ENCODE measurements at places on chromosomes 12 and 14.

- DNase-seq = no peak
These were observed 77.7 kb downstream of the PLXNC1 start for GRCh38 chr12:94225947-94226630.

- DNase-seq = no peak
These were observed 21.4 kb downstream of the ZNF268 start for GRCh38 chr12:133202493-133203343.

DNA sequence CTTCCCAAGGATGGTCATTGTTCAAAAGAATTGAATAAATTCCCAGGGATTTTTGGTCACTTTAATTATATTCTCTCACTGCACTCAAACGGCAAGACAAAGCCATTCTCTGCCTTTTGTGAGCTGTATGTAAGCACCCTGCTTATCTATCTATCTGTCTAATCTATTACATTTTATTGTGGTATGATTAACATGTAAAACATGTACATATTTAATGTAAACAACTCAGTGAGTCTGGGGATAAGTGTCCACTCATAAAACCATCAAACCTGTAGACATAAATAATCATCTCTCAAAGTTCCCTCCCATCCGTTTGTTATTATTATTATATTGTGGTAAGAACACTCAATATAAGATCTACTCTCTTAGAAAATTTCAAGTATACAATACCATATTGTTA is 167.1 kb downstream of the CAND1 start:
- peak; percentile 17 for DNase-seq

- DNase-seq = no peak
These were observed 206.2 kb downstream of the FSCB start for GRCh38 chr14:44300916-44301315.

DNA sequence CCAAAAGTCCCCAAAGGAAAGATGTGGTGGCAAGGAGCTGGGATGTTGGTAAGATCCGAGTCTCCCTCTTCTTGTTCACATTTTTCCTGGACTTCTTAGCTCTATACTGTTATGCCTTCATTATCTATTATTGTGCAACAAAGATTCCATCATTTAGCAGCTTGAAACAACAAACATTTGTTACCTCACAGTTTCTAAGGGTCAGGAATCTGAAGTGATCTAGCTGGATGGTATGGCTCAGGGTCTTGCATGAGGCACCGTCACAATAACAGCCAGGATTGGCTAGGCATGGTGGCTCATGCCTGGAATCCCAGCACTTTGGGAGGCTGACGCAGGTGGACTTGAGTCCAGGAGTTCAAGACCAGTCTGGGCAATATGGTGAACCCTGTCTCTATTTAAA is 51.1 kb upstream of the KRAS start:
- DNase-seq = no peak

DNA sequence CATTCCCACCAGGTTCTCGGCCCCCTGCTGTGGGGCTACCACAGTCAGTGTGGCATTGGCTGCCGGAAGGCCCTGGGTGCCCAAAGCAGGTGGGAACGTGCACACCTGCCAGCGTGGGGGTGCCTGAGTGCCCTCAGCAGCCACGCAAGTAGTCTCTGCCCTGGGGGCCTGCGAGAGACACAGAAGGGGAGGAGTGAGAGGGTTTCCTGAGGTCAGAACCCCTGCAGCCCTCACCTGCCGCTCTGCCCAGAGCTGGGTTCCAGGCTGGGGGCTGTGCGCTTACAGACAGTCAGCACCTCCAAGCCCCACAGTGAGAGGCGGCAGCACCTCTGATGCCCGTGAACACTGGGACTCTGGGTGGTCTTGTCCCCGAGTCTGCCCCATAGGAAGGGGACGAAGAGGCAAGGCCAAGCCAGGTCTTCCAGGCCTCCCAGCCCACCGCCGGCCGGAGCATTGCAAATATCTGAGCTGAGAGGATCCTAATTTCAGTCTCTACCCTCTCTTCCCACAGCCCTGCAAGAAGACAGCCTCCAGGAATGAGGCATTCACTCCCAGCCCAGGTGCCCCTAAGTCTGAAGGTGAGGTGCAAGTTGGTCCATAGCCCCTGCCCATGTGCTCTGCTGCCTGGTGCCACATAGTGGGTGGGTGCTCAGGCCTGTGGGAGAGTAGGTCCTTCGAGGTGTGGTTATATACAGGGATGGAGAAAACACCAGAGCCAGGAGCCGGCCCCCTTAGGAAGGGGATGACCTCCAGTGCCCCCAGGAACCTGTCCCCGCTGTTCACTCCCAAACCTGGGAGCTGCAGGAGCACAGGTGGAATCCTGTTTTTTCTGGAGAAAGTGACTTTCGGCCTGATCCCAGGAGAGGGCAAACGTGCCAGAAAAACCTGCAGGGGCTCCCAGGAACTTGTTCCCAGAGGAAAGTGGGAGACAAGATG is 291.1 kb upstream of the RTL1 start:
- no peak for DNase-seq

- no peak for DNase-seq
These were observed 269.2 kb downstream of the KSR2 start for GRCh38 chr12:117699575-117699974.

- DNase-seq = no peak
These were observed 22.3 kb downstream of the FBLN5 start for GRCh38 chr14:91925001-91925726.

DNA sequence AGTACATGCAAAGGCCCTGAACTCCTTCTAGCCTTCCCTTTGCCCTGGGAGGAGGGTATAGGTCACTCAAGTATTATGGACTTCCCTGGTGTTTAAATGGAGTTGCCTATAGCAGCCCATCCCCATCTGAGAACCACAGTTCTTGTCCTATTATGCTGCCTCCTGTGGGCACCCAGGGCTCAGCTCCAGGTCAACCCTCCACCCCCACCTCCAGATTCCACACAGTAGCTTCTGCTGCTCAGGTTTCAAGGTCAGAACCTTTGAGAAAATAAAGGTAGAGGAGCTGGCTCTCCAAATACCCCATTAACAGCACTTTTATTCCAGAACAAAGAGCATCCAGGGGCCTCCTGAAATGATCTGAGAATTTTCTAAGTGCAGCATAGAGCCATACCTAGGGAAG is 57.4 kb downstream of the ACTN1 start:
- DNase-seq = no peak

DNA sequence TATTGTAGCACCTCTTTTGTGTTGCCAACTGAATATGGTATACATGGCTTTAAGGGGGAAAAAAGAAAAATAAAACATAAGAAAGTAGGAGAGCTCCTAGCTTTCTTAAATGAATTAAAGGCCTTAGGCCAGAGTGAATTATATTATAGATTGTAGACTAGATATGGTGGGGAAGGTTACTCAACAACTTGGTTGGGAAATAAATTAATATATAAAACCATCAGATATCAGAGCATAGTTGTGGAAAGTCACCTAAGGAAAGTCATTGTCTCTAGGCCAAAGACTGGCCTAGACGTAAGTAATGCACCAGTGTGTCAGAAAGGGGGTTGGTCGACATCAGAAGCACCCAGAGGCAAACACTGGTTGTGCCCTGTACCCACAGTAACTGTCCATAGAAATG is 391.8 kb downstream of the RAD51B start:
- no peak for DNase-seq

DNA sequence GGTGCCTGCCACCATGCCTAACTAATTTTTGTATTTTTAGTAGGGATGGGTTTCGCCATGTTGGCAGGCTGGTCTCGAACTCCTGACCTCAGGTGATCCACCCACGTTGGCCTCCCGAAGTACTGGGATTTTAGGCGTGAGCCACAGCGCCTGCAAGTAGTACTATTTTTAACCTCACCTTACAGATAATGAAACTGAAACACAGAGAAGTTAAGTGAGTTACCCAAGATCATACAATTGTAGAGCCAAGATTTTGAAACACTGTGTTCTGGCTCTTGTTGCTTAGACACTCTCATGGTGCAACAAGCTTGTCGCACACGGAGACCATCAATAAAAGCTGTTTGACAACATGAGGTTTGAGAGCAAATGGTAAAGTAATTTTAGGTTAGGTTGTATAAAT is 159.1 kb upstream of the LMNTD1 start:
- no peak for DNase-seq

Data from NCI-H526 treated with DMSO at 0.1 percent for 48 hours (cell line).